ENCODE measurements at places on chromosomes 16 and 17. TPM values are rescaled to one million over a fixed set of nuclear protein-coding genes. Genes with fewer than 3 reads are reported as not detected.

The KRT36 gene
- total RNA-seq, result not detected

The ERN2 gene
- 3.8 TPM for total RNA-seq

The C16orf86 gene
- total RNA-seq, result 6.0 TPM

The ZFP3 gene
- total RNA-seq, result 0.34 TPM

The CLDN6 gene
- total RNA-seq, result 60.0 TPM

The ABAT gene
- 7.9 TPM for total RNA-seq

The EXOC7 gene
- 72.8 TPM for total RNA-seq

The SOST gene
- total RNA-seq, result not detected

The PDP2 gene
- total RNA-seq, result 6.6 TPM

GRCh38 chr17:2796164-2797125, at the start of gene RAP1GAP2:
TSS of gene RAP1GAP2 (plus strand) at chr17:2796438. CDS start at chr17:2796528, 90 bp downstream.
- H3K27me3 ChIP-seq, result no peaks in the 10 kb centered on the region
- H3K36me3 ChIP-seq, result no peaks in the 10 kb centered on the region
- H3K27ac ChIP-seq, result no peak within 1 kb of the TSS
- no peak for DNase-seq
- H3K4me1 ChIP-seq, result peaks cover 6% of the 10 kb centered on the region

DNA sequence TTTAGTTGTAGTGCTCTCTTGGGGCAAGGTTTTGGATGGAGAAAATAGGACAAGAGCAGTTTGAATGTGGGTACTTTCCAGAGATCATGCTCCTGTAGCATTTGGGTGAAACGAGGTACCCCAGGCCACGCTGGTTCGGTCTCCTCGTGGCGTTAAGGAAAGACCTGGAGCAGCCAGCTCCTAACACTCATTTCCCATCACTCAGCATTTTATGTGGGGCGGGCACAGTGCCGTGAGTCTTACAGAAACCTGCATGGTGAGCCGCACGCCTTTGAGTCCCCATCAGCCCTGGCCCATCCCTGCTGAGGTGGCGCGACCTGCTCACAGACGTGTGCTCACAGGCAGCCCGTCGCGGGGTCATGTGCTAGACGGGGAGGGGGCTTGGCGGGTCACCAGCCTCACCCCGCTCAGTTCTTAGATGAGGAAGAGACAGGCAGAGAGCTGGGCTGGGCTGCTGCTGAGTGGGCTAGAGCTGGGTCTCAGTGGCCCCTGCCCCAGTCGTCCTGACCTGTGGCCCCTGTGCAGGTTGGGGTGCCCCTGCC, 37.3 kb downstream of the TBCD start:
- no peaks in the 10 kb centered on the region for H3K4me1 ChIP-seq
- H3K27ac ChIP-seq, result no peak overlapping the region
- H3K36me3 ChIP-seq, result no peaks in the 10 kb centered on the region
- H3K27me3 ChIP-seq, result no peaks in the 10 kb centered on the region

- no peak for DNase-seq
- no peak overlapping the region for H3K27ac ChIP-seq
- no peak overlapping the region for H3K4me3 ChIP-seq
- H3K4me1 ChIP-seq, result no peaks in the 10 kb centered on the region
These were observed 79.2 kb upstream of the LGALS9 start for GRCh38 chr17:27551701-27552248.

GRCh38 chr17:50794361-50794760, 27.0 kb upstream of the ANKRD40CL start:
- peaks cover 18% of the 10 kb centered on the region for H3K4me1 ChIP-seq
- H3K27me3 ChIP-seq, result no peaks in the 10 kb centered on the region
- H3K27ac ChIP-seq, result no peak overlapping the region
- no peak overlapping the region for H3K4me3 ChIP-seq
- no peak for DNase-seq

DNA sequence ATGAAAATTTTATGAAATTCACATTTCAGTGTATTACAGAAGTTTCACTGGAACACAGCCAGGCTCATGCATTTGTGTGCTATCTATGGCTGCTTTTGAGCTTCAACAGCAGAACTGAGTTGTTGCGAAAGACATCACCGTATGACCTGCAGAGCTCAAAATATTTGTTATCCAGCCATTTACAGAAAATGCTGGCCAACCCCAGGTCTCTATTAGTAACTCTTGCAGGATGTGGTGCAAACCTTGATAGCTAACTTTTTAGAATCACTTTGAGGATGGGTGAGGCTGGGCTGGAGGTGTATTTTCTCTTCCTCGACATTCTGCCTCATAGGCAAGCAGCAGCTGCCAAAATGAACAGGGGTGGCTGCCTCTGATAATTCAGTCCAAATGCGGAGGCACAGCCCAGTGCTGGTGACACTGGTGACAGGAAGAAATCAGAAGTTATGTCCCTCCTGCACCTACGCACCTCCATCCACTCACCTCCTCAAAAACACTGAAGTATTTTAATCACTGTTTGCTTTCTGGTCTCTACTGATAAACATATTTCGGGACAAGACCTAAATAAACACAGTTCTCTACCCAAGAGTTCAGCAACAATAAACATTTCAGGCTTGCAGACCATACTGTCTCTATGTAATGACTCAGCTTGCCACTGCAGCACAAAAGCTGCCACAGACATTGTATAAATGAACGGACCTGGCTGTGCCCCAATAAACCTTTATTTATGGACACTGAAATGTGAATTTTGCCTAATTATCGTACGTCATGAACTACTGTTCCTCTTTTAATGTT, 28.5 kb downstream of the ARHGAP17 start:
- H3K4me1 ChIP-seq, result peaks cover 8% of the 10 kb centered on the region
- H3K36me3 ChIP-seq, result no peaks in the 10 kb centered on the region
- no peaks in the 10 kb centered on the region for H3K27me3 ChIP-seq

- no peak overlapping the region for H3K27ac ChIP-seq
- no peak for DNase-seq
- peaks cover 17% of the 10 kb centered on the region for H3K4me1 ChIP-seq
- H3K27me3 ChIP-seq, result no peaks in the 10 kb centered on the region
These were observed 13.8 kb upstream of the SP2 start for GRCh38 chr17:47882247-47882646.

GRCh38 chr16:10923146-10923649, 19.1 kb downstream of the DEXI start:
- H3K4me1 ChIP-seq, result no peaks in the 10 kb centered on the region
- no peaks in the 10 kb centered on the region for H3K27me3 ChIP-seq
- H3K4me3 ChIP-seq, result no peak overlapping the region
- no peak overlapping the region for H3K27ac ChIP-seq
- no peaks in the 10 kb centered on the region for H3K36me3 ChIP-seq

DNA sequence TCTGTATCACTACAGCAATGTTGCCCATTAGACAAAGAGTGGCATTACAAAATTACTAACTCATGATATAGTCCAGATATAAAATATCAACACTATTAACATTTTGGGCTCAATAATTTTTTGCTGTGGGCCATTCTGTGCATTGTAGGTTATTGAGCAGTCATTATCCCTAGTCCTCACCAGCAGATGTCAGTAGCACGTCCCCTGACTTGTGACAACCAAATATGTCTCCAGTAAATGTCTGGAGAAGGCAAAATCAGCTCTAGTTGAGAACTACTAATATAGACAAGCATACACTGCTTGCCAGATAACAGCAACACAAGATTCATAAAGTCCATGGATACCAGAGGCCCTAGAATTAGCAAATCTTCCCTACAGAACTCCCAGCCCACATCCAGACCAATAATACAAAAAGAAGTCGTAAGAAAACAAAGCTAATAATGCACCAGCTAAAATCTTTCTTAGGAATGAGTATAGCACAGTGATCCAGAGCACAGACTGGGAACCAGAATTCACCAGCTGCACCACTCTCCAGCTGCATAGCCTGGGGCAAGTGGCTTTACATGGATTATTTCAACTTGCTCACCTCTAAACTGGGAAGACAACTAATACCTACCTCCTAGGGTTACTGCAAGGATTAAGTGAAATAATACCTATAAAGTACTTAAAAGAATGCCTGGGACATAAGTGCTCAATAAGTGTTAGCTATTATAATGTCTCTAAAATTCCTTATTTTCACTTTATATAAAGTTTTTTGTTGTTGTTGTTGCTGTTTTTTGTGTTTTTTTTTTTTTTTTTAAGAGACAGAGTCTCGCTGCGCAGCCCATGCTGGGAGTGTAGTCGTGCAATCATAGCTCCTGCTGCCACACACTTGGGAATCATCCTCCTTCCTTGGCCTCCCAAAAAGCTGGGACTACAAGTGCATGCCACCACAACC, 23.7 kb downstream of the HELZ start:
- H3K4me1 ChIP-seq, result peaks cover 4% of the 10 kb centered on the region
- H3K36me3 ChIP-seq, result no peaks in the 10 kb centered on the region
- no peaks in the 10 kb centered on the region for H3K27me3 ChIP-seq
- no peak overlapping the region for H3K27ac ChIP-seq
- DNase-seq, result peak; percentile 39

DNA sequence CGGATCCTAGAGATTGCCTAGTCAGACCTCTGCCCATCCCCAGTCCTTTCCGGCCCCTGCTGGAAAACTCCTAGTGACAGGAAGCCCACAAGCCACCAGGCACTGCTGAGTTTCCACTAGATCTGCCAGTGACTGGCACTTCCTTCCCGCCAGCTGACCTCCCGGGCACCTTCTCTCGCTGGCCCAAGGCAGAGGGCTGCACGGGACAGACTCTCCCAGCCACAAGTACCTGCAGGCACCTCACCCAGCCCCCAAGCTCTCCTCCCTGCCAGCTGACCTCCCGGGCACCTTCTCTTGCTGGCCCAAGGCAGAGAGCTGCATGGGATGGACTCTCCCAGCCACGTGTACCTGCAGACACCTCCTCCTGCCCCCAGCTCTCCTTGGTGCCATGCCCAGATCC, 66.3 kb upstream of the DOC2B start:
- DNase-seq, result no peak
- H3K4me3 ChIP-seq, result no peak overlapping the region
- H3K4me1 ChIP-seq, result no peaks in the 10 kb centered on the region
- H3K36me3 ChIP-seq, result no peaks in the 10 kb centered on the region
- H3K27me3 ChIP-seq, result no peaks in the 10 kb centered on the region

GRCh38 chr17:73334771-73335513, 23.1 kb upstream of the CDC42EP4 start:
- peaks cover 7% of the 10 kb centered on the region for H3K4me1 ChIP-seq
- H3K27me3 ChIP-seq, result no peaks in the 10 kb centered on the region
- H3K36me3 ChIP-seq, result no peaks in the 10 kb centered on the region

- H3K27ac ChIP-seq, result peak overlapping the region; percentile 14
- H3K4me1 ChIP-seq, result peaks cover 20% of the 10 kb centered on the region
- H3K36me3 ChIP-seq, result no peaks in the 10 kb centered on the region
- H3K27me3 ChIP-seq, result no peaks in the 10 kb centered on the region
- no peak for DNase-seq
These were observed 3.4 kb downstream of the SLC16A5 start for GRCh38 chr17:75090871-75091854.

GRCh38 chr17:83013779-83014117, 65.7 kb upstream of the METRNL start:
- H3K4me3 ChIP-seq, result no peak overlapping the region
- H3K27ac ChIP-seq, result no peak overlapping the region

GRCh38 chr17:72403713-72404209, 282.9 kb downstream of the SOX9 start:
- no peaks in the 10 kb centered on the region for H3K36me3 ChIP-seq
- no peak for DNase-seq
- H3K27me3 ChIP-seq, result no peaks in the 10 kb centered on the region
- no peak overlapping the region for H3K27ac ChIP-seq

GRCh38 chr17:44241106-44241624, 21.7 kb upstream of the UBTF start:
- DNase-seq, result no peak
- no peaks in the 10 kb centered on the region for H3K36me3 ChIP-seq
- no peak overlapping the region for H3K27ac ChIP-seq
- peaks cover 8% of the 10 kb centered on the region for H3K4me1 ChIP-seq
- H3K27me3 ChIP-seq, result no peaks in the 10 kb centered on the region
- H3K4me3 ChIP-seq, result no peak overlapping the region

DNA sequence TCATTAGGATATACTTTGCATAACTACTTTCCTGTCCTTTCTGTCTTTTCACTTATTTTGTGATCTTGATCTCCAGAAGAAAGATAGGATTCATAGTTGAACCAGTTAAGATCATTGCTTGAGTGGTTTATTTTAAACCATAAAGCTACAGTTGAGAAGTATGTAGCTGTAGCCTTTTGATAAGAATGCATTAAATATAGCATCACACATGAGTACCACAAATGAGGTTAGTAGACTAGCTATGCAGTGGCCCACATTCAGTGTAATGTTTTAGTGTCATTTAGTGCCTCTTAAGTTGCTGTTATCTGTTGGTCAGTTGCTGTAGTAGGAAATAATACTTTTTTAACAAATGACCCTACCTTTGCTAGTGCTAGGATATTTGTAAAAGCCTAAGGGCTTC, 1.3 kb downstream of the NLK start:
- no peaks in the 10 kb centered on the region for H3K27me3 ChIP-seq
- peak overlapping the region; percentile 89 for H3K4me3 ChIP-seq
- H3K36me3 ChIP-seq, result no peaks in the 10 kb centered on the region
- no peak for DNase-seq
- H3K4me1 ChIP-seq, result peaks cover 58% of the 10 kb centered on the region
- no peak overlapping the region for H3K27ac ChIP-seq

DNA sequence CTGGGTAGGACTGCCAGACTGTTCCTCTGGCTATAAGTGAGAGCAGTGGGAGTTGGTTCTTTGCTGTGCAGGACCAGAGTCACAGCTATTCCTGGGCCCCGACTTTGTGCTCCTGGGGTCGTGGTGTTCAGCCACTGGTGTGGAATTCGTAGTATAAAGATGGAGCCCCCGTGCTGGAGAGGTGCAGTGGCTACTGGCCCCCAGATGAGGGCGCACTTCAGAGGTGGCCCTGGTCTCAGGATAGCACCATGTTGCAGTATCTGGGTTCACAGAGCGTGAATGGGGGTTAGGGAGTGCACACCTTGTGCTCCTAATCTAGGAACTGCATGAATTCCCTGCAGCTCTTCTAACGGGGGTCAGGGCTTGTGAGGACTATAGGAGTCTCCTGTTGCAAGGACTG, 21.1 kb downstream of the TANC2 start:
- no peaks in the 10 kb centered on the region for H3K36me3 ChIP-seq
- H3K4me3 ChIP-seq, result no peak overlapping the region
- no peak overlapping the region for H3K27ac ChIP-seq
- no peaks in the 10 kb centered on the region for H3K27me3 ChIP-seq
- peak; percentile 15 for DNase-seq

GRCh38 chr17:20073055-20073979, 64.2 kb downstream of the SPECC1 start:
- no peaks in the 10 kb centered on the region for H3K36me3 ChIP-seq
- H3K27ac ChIP-seq, result no peak overlapping the region

- H3K36me3 ChIP-seq, result no peaks in the 10 kb centered on the region
- H3K4me1 ChIP-seq, result peaks cover 20% of the 10 kb centered on the region
- no peak overlapping the region for H3K27ac ChIP-seq
- H3K4me3 ChIP-seq, result no peak overlapping the region
- no peaks in the 10 kb centered on the region for H3K27me3 ChIP-seq
- no peak for DNase-seq
These were observed 12.3 kb upstream of the C17orf113 start for GRCh38 chr17:42062681-42063080.

GRCh38 chr17:19781488-19782458, 33.7 kb upstream of the ALDH3A1 start:
- DNase-seq, result no peak
- H3K27me3 ChIP-seq, result no peaks in the 10 kb centered on the region
- no peaks in the 10 kb centered on the region for H3K4me1 ChIP-seq
- H3K36me3 ChIP-seq, result no peaks in the 10 kb centered on the region
- no peak overlapping the region for H3K27ac ChIP-seq

Measured in neural progenitor cell (in vitro differentiated cells).